ENCODE measurements at places on chromosomes 7 and 10.

- no peak for DNase-seq
Measured at GRCh38 chr10:117569610-117570390, 27.3 kb downstream of the EMX2 start.

DNA sequence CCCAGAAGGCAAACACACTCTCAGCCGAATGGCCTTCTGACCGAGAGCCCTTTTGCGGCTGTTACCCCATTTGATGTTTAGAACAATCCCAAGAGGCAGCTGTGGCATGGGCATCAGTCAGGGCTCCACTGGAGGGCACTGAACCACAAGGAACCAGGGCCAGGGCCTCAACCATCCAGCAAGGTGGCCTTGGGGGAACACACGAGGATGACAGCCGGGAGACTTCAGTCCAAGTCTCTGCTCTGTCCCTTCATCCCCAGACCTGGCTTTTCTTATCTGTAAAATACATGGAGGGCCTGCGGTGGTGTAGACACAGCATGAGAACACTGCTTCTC, 63.6 kb upstream of the INSIG1 start:
- DNase-seq: no peak

DNA sequence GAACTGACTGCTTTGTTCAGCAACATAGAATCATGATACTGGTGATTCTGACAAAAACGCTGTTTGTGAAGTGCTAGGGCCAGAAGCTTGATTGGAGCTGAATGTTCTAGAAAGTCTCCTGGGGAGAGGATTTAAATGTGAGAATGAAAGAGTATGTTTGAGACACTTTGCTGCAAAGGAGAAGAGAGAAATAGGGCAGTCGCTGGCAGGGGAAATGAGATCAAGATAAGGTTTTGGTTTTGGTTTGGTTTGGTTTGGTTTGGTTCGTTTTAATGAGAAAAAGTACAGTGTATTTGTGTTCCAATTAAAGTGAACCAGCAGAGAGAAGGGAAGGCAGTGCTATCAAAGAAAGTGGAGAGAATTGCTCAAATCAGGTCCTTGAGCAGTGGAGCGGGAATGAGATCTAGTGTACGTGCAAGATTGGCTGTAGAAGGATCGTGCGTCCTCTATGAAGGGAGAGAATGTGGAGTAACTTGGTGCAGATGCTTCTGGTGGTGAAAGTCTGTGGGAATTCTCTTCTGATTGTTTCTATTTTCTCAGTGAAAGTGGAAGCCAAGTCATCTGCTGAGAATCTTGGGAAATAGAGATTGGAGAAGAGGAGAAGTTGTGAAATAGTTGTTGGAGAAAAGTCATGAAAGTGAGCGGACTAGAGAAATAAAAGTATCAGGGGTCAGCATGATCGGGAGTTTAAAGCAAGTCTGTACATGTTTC, 270.5 kb downstream of the CCDC3 start:
- DNase-seq: no peak

DNA sequence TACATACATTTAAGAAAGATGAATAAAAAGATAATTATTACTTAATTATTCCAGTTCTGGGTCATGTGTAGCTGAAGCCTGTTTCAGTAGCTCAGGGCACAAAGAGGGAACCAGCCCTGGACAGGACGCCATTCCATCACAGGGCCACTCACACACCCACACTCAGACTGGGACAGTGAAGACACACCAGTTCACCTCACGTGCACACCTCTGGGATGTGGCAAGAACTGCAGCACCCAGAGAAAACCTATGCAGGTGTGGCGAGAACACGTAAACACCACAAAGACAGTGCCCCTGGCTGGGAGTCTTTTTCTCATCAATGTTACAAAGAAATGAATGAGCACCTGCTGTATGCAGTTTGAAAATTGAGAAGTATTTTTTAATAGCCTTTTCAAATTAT, 1.6 kb upstream of the IDI1 start:
- DNase-seq: no peak

DNA sequence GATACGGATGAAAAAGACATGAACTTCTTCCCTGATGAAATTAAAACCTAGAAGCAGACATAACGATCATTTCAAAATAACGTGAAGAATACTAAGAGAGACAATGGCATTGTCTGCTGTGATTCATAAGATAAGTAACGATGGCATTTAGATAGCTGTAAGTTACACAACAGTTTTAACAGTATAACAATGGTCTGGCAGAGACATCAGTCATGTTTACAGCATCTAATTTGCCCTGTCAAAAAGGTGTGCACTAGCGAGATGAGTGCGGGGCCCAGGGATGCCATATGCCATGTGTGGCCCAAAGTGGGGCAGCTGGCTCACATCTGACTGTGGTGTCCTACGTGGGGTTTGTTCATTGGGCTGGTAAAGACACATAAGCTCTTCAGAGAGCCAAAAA, 55.7 kb upstream of the RHEB start:
- DNase-seq: no peak

DNA sequence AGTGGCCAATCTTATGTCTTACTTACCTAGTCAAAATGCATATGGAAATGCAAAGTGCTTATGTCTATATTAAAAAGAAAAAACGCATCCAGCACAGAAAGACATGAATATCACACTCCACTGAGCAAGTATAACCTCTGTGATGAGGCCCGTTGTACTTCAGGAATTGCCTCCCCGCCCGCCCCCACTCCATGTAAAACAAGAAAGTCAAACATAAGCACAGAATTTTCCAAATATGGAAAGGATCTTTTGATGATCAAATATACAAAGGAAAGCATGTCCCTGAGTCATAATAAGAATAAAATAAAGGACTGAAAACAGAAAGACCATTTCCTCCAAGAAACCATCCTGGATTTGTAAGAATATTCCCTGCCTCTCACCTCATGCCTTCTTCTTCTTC, 229.1 kb downstream of the BAMBI start:
- no peak for DNase-seq

Data from activated CD4-positive, alpha-beta T cell treated with anti-CD3 and anti-CD28 coated beads, Interleukin-2, amount 50 U/mL, for 24 hours (primary cell).